ENCODE measurements at places on chromosomes 7 and 10.
A peak's percentile ranks its signal among the peaks of the same experiment; 100 is the strongest.

- DNase-seq, result no peak
These were observed 72.9 kb downstream of the AOAH start for GRCh38 chr7:36651404-36651803.

- DNase-seq, result no peak
These were observed 469.5 kb upstream of the ZMIZ1 start for GRCh38 chr10:78599122-78599853.

- no peak for DNase-seq
These were observed 58.0 kb upstream of the IKZF1 start for GRCh38 chr7:50246551-50246950.

GRCh38 chr10:21527598-21528235 is 2.2 kb upstream of the SKIDA1 start:
- peak; percentile 59 for DNase-seq

GRCh38 chr10:86411852-86412560 is 45.4 kb upstream of the GRID1 start:
- no peak for DNase-seq

- peak; percentile 23 for DNase-seq
These were observed 65.3 kb downstream of the PDIA4 start for GRCh38 chr7:148962823-148963582.

GRCh38 chr10:98446151-98446660 is 529 bp downstream of the HPS1 start:
- no peak for DNase-seq

GRCh38 chr10:109875828-109876821 is 47.2 kb downstream of the XPNPEP1 start:
- no peak for DNase-seq

DNA sequence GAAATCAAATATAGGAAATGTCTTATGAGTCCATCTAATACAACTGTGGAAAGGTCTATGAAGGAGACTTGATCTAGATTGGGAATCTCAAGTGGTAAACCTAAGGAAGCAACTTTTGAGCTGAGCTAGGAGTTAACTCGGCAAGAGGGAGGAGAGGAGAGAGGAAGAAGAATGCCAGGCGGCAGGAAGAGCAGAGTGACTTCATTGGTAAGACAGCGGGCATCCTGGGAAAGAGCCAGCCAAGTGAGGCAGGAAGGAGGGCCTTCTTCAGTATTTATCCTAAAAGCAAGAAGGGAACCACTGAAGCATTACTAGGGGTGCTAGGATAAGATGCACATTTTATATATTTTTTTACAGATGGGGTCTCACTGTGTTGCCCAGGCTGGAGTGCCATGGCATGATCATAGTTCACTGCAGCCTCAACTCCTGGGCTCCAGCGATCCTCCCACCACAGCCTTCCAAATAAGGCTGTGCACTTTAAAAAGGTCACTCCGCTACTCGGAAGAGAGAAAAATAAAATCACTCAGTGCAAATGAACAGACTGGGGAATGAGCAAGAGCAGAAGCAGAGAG is 2.0 kb downstream of the BCL7B start:
- no peak for DNase-seq

DNA sequence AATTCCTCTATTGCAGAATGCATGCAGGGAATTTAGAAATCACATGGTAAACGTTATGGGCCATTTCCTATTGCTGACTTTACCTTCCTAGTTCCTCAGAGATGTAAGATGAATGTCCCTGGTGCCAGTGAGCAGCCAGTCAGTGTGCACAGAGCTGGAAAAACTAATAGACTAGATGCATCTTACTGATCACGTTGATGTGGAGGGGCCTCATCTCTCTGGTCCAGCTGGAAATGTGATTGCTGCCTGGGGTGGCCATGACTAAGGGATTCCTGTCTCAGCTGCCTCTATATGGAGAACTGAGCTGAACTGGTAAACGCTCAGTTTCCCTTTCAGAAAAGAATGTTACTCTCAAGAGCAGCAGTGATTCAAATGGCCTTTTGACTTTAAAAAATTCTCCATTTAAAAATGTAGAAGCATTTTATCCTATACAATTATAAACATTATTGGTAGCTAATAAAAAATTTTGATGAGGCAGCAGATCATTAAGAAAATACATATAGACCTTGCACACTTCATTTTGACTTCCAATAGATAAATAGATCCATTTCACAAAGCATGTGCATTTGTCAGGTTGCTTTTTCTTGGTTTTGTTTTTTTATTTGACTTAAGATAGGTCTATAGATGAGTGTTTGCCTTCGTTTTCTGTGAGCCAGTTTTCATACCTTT is 80.5 kb upstream of the INSYN2A start:
- no peak for DNase-seq

DNA sequence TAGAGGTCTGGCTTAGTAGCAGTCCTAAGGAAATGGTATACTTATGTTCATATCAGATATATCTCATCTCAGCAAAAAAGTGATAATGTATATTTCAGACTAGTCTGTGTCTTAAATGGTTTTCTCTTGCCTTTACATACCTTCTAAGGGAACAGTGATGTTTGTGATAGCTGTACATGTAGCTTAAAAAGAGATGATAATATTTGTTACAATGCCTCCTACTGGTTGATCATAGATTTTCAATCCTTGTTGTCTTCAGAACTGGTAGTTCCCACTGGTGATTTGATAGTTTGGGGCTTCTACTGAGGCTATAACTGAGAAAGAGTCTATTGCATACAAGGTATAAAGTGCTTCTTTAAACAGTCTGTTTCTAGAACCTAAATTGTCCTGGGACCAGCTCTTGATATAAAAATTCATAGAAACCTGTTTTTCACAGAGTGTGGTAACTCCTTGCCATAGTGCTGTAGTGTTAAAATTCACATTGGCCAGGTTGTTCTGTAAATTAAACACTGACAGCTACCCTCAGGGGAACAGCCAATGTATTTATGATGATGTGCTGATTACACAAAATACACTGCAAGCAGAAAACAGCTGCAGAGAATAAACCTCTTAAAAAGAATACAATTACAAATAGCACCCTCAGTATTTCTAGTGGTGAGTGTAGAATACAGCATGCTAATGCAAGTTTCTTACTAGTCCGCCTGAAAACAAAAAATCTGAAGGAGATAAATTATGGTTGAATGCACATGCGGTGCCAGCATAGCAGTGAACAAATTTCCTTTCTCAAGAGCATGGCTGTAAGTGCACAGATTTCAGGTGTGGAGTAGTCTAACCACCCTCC is 90.3 kb downstream of the BTRC start:
- DNase-seq, result no peak

GRCh38 chr10:14513123-14513522 is 182.4 kb upstream of the FRMD4A start:
- DNase-seq, result no peak

Data from KG1 (cell line).